ENCODE measurements at places on chromosomes 7 and 10. TPM values are rescaled to one million over a fixed set of nuclear protein-coding genes. Genes with fewer than 3 reads are reported as not detected.

The COL26A1 gene
- 128 TPM for total RNA-seq

The JAKMIP3 gene
- total RNA-seq: 0.65 TPM

The IKZF1 gene
- not detected for total RNA-seq

The ADO gene
- total RNA-seq: 17.6 TPM

The NUTM2A gene
- total RNA-seq: 1.2 TPM

The YAE1 gene
- 19.3 TPM for total RNA-seq

The NRCAM gene
- 81.8 TPM for total RNA-seq

The CBX3 gene
- total RNA-seq: 135 TPM

The HKDC1 gene
- total RNA-seq: 0.19 TPM

The CYP26C1 gene
- total RNA-seq: not detected

The NMT2 gene
- total RNA-seq: 15.0 TPM

The SFTPA2 gene
- total RNA-seq: not detected

GRCh38 chr10:61931620-61932332 is 30.3 kb downstream of the ARID5B start:
- peaks cover 13% of the 10 kb centered on the region for H3K4me1 ChIP-seq
- H3K27me3 ChIP-seq: no peaks in the 10 kb centered on the region
- no peak overlapping the region for H3K4me3 ChIP-seq
- H3K27ac ChIP-seq: no peak overlapping the region

DNA sequence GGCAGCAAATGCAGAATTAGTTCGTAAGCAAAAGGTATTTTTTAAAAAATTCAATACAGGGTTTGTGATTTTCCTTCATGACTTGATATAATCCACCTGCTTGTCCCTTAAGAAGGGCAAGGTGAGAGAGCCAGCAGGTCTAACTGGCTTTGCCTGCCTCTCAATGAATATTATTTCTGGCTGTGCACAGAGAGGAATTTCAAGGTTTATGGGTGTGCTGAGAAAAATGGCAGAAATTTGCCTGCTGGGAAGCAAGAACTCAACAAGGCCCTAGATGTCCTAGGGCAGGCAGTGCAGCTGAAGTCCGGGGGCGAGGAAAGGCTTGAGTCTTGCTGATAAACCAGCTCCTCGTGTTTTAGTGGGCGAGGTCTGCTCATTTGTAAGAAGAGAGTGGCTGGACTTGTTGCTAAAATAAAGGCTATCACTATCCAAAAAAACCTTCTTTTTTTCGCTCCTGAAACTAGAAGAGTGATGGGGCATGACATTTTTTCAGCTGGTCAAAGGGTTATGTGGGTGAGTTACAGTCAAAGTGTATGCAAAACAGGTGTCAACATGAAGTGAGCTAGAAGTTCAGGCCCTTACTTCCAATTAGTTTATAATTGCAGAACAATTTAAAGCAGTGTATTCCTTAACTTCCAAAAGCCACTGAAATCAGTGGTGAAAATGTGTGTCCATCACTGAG is 385.8 kb upstream of the KLF6 start:
- no peak for DNase-seq
- no peaks in the 10 kb centered on the region for H3K4me1 ChIP-seq
- H3K36me3 ChIP-seq: no peaks in the 10 kb centered on the region
- no peaks in the 10 kb centered on the region for H3K27me3 ChIP-seq
- no peak overlapping the region for H3K27ac ChIP-seq

DNA sequence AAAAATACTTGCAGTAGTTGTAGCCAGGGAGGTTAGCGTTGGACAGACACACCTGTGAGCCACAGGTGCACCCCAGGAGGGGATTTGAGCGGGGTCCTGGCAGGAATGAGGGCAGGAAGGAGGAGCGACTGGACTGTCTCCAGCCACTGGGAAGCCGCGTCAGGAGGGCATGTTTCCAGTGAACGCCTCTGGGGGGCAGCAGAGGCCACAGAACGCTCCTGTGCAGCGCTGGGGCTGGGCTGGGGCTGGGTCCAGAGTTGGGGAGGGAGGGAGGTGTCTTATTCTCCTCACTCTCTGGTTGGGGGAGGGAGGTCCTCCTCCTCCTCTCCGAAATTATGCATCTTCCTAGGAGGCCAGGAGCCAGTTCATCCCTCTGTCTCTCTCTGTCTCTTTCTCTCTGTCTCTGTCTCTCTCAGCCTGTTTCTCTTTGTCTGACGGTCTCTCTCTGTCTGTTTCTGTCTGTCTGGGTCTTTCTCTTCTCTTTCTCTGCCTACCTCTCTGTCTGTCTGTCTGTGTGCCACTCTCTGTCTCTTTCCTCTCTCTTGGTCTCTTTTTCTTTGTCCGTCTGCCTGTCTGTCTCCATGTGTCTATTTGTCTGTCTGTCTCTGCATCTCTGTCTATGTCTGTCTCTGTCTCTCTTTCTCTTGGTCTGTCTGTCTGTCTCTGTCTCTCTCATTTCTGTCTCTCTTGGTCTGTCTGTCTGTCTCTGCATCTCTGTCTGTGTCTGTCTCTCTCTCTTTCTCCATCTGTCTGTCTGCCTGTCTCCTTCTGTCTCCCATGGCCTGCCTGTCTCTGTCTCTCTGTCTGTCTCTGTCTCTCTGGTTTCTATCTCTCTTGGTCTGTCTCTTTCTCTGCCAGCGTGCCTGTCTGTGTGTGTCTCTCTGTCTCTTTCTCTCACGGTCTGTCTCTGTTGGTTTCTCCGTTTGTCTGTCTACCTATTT is 9.9 kb upstream of the PSMG3 start:
- no peak overlapping the region for H3K4me3 ChIP-seq
- H3K4me1 ChIP-seq: peaks cover 9% of the 10 kb centered on the region
- H3K27ac ChIP-seq: peak overlapping the region; percentile 45
- no peak for DNase-seq

GRCh38 chr10:71234970-71235685 is 22.8 kb downstream of the UNC5B start:
- H3K27ac ChIP-seq: peak overlapping the region; percentile 63
- H3K27me3 ChIP-seq: no peaks in the 10 kb centered on the region
- no peaks in the 10 kb centered on the region for H3K36me3 ChIP-seq

DNA sequence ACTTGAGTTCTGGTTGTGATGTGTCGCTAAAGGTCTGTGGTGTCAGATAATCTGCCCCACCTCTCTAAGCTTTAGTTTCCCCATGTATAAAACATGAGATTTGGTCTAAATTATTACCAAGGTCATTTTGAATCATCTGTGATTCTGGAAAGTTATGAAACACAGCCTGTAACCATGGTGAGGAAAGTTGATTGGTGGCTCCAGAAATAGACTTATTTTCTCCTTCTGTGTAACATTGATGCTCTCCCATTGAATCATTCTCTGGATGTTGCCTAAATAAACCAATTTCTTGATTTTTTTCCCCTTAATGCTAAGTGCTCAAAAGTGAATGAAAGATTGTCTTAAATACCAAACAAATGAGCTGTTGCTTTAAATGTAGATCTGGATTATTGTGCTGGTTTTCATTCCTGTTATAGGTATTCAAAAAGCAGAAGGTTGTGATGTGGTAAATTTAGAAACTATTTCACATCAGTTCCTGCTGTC is 30.0 kb upstream of the PCGF5 start:
- no peak overlapping the region for H3K4me3 ChIP-seq
- peaks cover 8% of the 10 kb centered on the region for H3K36me3 ChIP-seq
- no peaks in the 10 kb centered on the region for H3K27me3 ChIP-seq
- peak overlapping the region; percentile 39 for H3K27ac ChIP-seq
- DNase-seq: no peak

GRCh38 chr7:91046322-91047089 is 217.7 kb upstream of the FZD1 start:
- no peak overlapping the region for H3K4me3 ChIP-seq
- H3K27me3 ChIP-seq: no peaks in the 10 kb centered on the region
- H3K4me1 ChIP-seq: peaks cover 54% of the 10 kb centered on the region
- no peak for DNase-seq
- H3K36me3 ChIP-seq: peaks cover 20% of the 10 kb centered on the region

DNA sequence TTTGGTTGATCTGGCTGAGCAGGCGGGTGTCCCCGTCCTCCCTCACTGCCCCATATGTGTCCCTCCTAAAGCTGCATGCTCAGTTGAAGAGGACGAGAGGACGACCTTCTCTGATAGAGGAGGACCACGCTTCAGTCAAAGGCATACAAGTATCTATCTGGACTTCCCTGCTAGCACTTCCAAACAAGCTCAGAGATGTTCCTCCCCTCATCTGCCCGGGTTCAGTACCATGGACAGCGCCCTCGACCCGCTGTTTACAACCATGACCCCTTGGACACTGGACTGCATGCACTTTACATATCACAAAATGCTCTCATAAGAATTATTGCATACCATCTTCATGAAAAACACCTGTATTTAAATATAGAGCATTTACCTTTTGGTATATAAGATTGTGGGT is 26.9 kb upstream of the TRIM56 start:
- no peak overlapping the region for H3K4me3 ChIP-seq
- H3K27ac ChIP-seq: no peak overlapping the region
- no peaks in the 10 kb centered on the region for H3K4me1 ChIP-seq

DNA sequence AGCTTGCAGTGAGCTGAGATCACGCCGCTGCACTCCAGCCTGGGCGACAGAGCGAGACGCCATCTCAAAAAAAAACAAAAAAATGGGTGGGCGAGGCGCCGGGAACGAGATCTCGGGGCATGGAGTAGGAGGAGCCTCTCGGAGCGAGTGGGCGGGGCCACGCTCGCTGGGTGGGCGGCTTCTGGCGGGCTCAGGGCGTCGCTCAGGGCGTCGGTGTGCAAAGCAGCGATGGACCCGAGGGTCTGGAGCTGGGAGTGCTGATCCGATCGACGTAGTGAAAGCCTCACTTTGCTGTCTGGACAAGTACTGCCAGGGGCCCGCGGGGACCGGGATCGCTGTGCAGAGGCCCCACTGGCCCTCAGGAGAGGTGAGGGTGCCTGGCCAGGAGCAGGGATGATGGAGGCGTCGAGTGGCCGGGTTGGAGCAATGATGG is 22.6 kb upstream of the AMZ1 start:
- no peaks in the 10 kb centered on the region for H3K27me3 ChIP-seq
- peaks cover 12% of the 10 kb centered on the region for H3K4me1 ChIP-seq
- no peak for DNase-seq
- no peak overlapping the region for H3K27ac ChIP-seq
- peaks cover 8% of the 10 kb centered on the region for H3K36me3 ChIP-seq

DNA sequence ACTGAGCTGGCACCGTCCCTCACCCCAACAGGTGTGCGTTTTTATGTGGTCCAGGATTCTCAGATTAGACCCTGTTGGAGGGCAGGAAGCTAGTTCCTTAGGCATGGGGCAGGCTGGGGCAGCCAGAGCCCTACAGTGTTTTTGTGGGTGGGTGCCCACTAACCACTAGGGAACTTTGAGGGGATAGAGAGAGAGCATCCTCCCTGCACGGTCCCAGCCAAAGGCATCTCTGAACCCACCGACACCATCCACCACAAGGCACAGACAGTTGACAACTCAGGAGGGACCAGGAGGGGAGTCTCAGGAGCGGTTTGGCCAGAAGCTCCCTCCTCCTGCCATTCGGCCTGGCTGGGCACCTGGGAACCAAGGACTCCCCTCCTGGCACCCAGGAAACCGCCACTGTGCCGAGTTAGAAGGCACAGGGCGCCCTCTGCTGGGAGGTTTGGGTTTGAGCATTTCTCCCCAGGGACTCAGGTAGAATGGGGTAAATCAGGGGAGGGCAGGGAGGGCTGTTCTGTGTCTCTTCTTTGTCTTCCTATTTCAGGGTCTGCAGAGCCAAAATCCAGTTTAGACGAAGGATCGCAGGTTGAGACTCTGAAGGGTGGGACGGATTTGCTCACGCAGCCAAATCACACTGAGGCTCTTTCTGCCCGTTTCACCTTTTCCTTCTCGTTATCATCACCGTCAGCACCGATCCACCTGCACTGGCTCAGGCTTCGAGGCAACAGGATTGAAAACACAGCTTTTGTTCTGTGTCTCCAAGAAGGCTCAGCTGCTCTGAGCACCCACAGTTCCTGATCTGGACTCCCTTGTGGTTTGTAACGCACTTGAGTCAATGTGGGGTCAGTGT is 84.8 kb upstream of the COL13A1 start:
- H3K36me3 ChIP-seq: no peaks in the 10 kb centered on the region
- H3K27ac ChIP-seq: peak overlapping the region; percentile 94
- no peak overlapping the region for H3K4me3 ChIP-seq
- peaks cover 31% of the 10 kb centered on the region for H3K4me1 ChIP-seq
- no peak for DNase-seq

GRCh38 chr10:132546567-132547420 is 9.2 kb downstream of the INPP5A start:
- no peak overlapping the region for H3K27ac ChIP-seq
- peaks cover 3% of the 10 kb centered on the region for H3K36me3 ChIP-seq
- H3K27me3 ChIP-seq: no peaks in the 10 kb centered on the region
- no peak for DNase-seq
- H3K4me1 ChIP-seq: peaks cover 18% of the 10 kb centered on the region

DNA sequence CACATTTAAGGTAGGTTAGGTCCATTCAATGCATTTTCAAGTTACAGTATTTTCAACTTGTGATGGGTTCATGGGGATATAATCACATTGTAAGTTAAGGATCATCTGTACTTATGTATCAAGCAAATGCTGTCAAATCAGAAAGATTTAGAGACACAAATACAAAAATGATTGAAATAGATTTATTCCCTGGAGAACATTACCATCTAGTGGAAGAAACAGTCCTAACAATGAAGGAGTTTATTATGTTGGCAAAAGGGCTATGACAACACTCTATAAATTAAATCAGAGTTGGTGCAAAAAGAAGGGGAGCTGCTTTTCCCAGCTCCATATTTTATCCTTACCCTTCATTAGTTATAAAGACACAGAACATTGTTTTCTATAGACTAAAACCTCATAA is 69.0 kb downstream of the PRSS58 start:
- peaks cover 22% of the 10 kb centered on the region for H3K27me3 ChIP-seq
- H3K27ac ChIP-seq: no peak overlapping the region
- no peaks in the 10 kb centered on the region for H3K4me1 ChIP-seq
- DNase-seq: no peak
- H3K4me3 ChIP-seq: no peak overlapping the region

DNA sequence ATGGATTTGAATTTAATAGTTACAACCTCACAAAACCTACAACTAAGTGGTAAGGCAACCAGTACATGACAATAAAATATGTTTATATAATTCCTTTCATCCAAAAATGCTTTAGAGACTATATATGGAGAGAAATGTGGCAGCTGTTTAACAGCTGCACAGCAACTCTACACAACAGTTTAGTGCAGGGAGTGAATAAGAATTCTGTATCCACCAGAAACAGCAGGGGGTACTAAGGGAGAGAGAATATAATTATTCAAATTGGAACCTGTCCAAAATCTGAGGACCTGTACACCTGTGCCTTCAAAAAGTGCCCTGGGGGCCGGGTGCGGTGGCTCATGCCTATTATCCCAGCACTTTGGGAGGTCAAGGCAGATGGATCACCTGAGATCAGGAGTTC is 49.6 kb downstream of the POLL start:
- peaks cover 43% of the 10 kb centered on the region for H3K36me3 ChIP-seq
- no peak overlapping the region for H3K27ac ChIP-seq
- no peak overlapping the region for H3K4me3 ChIP-seq
- DNase-seq: no peak
- H3K27me3 ChIP-seq: no peaks in the 10 kb centered on the region

- peaks cover 54% of the 10 kb centered on the region for H3K27me3 ChIP-seq
- no peak overlapping the region for H3K27ac ChIP-seq
- H3K4me3 ChIP-seq: peak overlapping the region; percentile 78
Measured at GRCh38 chr7:29146888-29147609, 712 bp upstream of the CPVL start.

All from osteocyte (in vitro differentiated cells).